ENCODE measurements at places on chromosomes 3 and 15.

- DNase-seq, result no peak
These were observed 158.0 kb downstream of the CDIN1 start for GRCh38 chr15:36737430-36737891.

GRCh38 chr3:69204315-69204957 is 82.0 kb upstream of the LMOD3 start:
- no peak for DNase-seq

DNA sequence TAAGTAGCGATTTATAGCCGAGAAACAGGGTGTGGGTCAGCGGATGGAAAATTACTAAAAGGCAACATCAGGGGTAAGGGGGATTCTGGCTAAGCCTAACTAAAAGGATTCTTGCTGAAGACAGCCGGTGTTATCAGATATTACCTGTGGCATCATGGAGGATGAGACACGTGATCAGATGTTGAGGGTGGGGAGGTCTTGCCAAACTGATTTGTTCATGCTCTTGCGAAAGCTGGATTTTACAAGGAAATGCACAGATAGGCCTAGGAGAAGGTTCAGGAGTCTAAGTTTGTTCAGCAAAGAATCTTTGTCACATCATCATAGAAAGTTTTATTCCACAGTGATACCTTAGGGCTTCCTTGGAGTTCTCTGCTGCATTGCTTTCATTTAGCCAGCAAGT is 396.8 kb upstream of the TBL1XR1 start:
- DNase-seq, result no peak

DNA sequence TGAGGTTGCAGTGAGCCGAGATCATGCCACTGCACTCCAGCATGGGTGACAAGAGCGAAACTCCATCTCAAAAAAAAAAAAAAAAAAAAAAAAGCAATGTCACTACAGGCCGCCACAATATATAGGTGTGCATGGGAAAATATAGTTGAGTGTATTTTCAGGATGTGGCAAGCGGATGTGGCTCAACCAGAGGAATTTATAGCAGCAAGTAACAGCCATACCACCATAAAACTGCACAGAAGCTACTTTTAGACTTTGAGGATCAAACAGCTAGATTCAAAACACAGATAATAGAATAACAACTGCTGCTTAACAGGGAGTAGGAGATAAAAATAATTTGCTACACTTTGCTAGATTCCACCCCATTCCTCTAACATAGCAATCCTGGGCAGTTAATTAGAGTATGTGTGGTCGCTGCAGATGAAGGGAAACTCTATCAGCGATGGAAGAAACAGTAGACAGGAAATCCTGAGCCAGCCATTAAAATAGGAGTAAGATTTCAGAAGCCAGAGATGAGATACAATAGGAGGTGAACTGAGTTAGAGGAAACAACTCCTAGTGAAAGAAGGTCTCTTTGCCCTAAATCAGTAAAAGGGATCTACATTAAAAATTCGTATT is 318.7 kb upstream of the STT3B start:
- DNase-seq, result peak; percentile 46

DNA sequence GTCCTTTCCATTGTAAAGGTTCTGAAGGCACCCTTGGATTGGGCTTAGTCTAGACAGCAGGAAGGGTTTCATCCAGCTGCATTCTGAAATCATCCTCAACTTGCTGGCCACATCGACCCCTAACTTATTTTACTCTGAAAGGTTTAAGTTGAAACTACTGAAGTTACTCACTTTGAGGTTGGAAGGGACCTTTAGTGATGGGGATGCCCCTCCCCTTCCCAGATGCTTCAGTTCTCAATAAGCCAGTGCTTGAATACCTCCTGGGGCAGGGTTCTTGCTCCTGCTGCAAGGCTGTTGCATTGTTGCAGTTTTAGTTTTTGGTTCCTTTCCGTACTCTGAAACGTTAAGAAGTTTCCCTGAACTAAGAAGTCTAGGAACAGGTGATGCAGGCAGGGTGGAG is 26.4 kb downstream of the FGD5 start:
- DNase-seq, result no peak

GRCh38 chr3:117788506-117788905 is 1078.9 kb downstream of the TUSC7 start:
- DNase-seq, result no peak

GRCh38 chr15:69414701-69415167 is 585 bp downstream of the KIF23 start:
- no peak for DNase-seq

- no peak for DNase-seq
These were observed 1.5 kb upstream of the CD200R1L start for GRCh38 chr3:112848196-112848595.

DNA sequence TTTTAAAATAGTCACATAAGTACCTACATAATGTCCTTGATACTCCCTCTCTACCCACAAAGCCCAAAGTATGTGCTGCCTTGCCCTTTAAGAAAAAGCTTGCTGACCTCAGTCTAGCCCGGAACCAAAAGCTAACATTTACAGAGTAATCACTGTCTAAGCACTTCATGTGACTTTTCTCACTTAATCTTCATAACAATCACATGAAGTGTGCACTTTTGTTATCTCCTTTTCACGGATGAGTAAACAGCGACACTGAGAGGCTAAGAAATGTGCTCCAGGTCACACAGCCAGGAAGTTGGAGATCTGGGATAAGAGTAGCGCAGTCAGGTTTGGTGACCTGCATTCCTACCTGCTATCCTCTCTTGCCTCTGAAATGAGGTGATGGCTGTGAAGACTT is 194.0 kb downstream of the ITPR1 start:
- DNase-seq, result no peak

- DNase-seq, result no peak
These were observed 97.6 kb upstream of the GAP43 start for GRCh38 chr3:115525731-115526130.

GRCh38 chr3:57068437-57069089 is 8.1 kb downstream of the SPATA12 start:
- no peak for DNase-seq

DNA sequence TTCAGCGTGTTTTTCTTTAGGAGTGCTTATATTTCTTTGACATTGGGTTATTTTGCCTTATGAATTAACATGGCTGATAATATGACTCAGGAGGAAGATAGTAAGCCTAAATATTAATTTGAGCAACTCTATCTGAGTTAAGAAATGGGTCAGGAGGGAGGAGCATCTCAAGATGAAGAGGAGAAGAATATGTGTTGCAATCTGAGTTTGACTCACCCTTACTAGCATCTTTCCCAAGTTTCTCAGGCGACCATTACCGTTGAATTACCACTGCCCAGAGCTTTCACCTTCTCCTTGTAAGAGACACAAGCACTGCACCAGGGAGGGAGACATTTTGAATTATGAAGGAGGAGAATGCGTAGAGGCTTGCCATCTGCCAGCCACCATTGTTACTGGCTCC is 138.3 kb upstream of the MYRIP start:
- no peak for DNase-seq

DNA sequence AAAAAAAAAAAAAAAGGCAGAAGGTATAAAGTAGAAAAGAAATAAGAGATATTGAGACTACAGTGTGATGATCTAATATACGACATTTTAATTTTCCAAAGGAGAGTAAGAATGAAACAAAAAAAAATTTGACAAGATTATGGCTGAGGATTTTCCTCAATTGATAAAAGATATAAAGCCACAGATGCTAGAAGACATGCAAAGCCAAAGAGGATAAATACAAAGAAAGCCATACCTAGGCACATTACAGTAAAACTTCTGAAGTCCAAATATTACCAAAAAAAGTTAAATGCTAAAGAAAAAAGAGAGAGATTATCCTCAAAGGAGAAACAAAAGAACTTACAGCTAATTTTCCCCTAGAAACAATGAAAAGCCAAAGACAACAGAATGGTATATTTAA is 20.3 kb upstream of the SUSD5 start:
- DNase-seq, result no peak

- DNase-seq, result peak; percentile 28
These were observed 35.9 kb downstream of the SAXO2 start for GRCh38 chr15:82298520-82298919.

DNA sequence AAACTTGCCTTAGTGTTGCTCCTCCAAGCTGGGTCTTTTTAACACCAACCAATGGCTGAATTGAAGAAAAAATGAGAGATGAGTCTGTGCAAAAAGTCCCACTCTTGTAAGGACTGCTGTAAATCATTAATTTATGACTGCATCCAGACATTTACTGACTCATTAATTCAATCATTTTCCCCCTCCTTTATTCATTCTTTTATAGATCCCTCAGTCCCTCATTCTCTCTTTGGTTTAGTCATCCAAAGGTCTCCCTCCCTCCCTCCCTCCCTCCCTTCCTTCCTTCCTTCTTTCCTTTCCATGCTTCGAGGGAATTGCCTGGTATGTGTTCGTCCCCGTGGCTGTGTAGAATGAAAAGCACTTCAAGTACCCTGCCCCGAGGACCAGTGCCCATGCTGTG is 35.3 kb upstream of the MRPS22 start:
- no peak for DNase-seq

DNA sequence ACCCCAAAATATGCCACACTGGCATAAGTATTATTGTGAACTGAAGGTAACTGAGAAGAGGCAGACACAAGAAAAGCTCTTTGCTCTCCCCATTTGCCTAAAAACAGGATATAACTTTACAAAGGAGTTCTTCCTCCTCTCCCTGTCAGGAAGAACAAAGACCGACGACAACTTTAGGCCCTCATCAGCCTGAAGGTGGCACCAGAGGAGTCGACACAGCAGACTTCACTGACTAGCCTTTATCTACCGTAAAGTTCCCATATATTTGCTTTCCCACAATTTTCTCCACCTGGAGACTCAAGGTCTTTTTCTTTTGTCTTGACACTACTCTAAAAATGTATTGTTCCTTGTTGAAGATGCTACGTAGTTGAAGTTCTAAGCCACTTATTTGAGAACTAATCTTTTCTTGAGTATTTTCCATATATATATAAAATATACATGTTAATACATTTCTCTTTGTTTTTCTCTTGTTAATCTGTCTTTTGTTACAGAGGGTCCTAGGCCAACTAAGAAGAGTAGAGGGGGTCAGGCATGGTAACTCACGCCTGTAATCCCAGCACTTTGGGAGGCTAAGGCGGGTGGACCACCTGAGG is 16.2 kb upstream of the XIRP1 start:
- DNase-seq, result no peak

GRCh38 chr3:81080608-81081007 is 680.8 kb downstream of the GBE1 start:
- no peak for DNase-seq

- no peak for DNase-seq
These were observed 93.4 kb downstream of the THRB start for GRCh38 chr3:24401090-24401810.

All from T-helper 9 cell (primary cell).